ENCODE measurements at places on chromosomes 11 and 22. TPM values are rescaled to one million over a fixed set of nuclear protein-coding genes. Genes with fewer than 3 reads are reported as not detected.

The FGF4 gene
- total RNA-seq: not detected

The APOL1 gene
- total RNA-seq: 7.2 TPM

The IL17REL gene
- total RNA-seq: not detected

The CARD16 gene
- total RNA-seq: 2.2 TPM

The NUP98 gene
- total RNA-seq: 117 TPM

The MUC2 gene
- not detected for total RNA-seq

The XKR3 gene
- not detected for total RNA-seq

The POTEH gene
- total RNA-seq: not detected

The CASP5 gene
- total RNA-seq: 1.1 TPM

The MS4A15 gene
- total RNA-seq: not detected

The ANO5 gene
- under 0.01 TPM for total RNA-seq

The OR52I1 gene
- not detected for total RNA-seq

The NECTIN1 gene
- 90.4 TPM for total RNA-seq

The SPTY2D1 gene
- total RNA-seq: 16.9 TPM
